Skin of body (tissue), 3 donors: ENCODE measurements at places on chromosomes 4 and X.

GRCh38 chrX:98194036-98194435 lies 1310.3 kb downstream of the RPA4 start:
- DNase-seq: no peak

GRCh38 chr4:189858435-189858834 lies 82.2 kb upstream of the FRG1 start:
- DNase-seq: no peak

- no peak for DNase-seq
Measured at GRCh38 chrX:134247492-134247891, 10.5 kb downstream of the CCDC160 start.

DNA sequence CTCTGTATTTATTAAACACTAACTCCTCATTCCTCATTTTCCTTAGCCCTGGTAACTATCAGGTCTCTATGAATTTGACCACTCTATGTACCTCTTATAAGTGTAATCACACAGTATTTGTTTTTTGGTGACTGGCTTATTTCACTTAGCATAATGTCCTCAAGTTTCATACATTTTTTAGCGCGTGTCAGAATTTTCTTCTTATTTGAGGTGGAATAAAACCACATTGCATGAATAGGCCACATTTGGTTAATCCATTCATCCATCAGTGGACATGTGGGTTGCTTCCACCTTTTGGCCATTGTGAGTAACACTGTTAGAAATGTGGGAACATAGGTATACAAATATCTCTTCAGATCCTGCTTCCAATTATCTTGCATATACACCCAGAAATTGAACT lies 341.2 kb upstream of the BOD1L1 start:
- DNase-seq: no peak

DNA sequence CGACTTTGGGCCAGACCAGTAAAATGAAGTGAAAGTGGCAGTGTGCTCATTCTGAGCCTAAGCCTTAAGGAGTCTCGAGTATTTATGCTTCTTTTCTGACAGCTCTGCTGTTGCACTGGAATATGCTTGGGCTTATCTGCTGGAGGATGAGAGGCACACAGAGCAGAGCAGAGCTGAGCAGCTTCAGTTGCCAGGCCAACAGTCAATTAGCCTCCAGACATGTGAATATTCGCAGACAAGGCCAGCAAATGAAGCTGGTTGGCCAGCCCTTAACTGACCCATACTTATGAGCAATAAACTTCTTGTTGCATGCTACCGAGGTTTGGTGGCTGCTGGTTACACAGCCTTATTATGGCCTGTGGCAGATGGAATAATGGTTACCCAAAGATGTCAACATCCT lies 203.0 kb upstream of the GEMIN8 start:
- DNase-seq: no peak

DNA sequence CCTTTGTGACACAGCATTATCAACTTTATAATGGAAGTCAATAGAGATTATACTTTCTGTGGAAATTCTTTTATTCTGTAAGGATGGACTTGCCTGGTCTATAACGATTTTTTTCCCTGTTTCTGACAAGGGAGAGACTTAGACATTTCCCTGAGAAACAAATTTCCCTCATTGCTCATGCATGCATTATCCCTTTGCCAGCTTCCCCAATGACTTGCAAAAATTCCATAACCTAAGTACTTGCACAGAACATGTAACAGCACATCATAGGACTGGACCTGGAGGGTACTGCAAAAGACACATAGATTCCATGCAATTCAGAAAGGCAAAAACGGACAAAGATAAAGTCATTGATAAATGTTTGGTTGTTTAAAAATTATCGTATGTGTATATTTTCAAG lies 166.7 kb downstream of the FHIP1A start:
- no peak for DNase-seq

DNA sequence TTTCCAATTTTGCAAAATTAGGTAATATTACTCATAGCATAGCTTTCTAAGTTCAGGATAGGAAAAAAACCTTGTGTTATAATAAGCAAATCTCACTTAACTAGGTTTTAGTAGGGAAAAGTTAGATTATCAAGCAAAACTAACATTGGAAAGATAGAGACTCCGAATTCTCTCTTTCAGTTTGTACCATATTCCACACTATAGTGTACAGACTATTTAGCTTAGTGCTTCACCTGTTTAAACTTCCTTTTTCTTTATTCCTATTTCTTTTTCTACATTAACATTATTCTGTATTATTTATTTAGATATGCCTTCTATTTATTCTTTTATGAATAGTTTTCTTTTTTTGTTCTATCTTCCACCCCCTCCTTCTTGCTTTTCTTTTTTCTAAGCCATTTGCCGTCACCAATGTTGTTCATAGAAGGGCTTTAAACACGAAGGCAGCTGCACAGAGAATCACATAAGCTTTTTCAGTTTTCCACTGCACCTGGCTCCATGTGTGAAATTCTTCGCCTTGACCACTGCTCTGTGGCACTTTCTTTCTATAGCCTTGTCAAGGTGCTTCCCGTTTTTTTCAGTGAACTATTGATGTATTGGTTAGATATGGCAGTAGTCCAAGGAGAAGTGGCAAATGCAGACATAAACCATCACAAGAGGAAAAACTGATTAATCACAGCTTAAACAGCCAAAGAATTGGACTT lies 8.5 kb downstream of the PCDH10 start:
- DNase-seq: no peak

DNA sequence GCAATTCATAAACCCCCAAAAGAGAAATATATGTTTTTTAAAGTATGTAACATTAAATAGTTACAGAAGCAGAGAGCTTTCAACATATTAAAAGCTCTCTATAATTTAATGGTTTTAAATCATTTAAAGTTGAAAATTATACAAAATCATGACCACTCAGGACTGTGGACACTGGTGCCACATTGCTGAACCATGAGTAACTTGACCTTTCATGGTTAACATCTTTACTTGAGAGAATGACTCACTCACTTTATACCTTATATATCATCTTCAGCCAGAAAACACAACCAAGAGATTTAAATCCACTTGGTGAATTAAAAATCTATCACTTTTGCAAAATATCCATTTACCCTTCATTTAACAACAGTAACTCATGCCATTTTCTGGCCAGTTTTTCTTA lies 584.3 kb upstream of the SMIM31 start:
- no peak for DNase-seq

DNA sequence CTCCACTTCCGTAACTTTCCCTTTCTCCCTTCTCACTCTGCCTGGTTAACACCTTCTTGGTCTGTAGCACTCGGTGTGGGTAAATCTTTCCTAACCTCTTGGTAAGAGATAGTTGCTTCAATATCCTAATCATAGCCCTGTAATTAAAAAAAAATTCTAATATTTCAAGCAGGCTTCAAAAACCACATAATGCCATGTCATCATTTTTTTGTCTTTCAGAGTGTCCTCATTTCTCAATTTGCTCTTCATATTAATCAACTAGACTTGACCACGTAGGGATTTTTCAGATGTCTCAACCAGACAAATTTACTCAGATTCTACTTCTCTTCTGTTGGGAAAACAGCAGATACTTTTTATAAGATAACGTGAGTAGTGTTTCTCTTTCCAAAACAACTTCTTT lies 91.0 kb downstream of the FREM3 start:
- no peak for DNase-seq

- no peak for DNase-seq
Measured at GRCh38 chr4:85372966-85373365, 102.0 kb upstream of the ARHGAP24 start.

GRCh38 chr4:4875147-4875546 lies 15.7 kb downstream of the MSX1 start:
- DNase-seq: no peak

DNA sequence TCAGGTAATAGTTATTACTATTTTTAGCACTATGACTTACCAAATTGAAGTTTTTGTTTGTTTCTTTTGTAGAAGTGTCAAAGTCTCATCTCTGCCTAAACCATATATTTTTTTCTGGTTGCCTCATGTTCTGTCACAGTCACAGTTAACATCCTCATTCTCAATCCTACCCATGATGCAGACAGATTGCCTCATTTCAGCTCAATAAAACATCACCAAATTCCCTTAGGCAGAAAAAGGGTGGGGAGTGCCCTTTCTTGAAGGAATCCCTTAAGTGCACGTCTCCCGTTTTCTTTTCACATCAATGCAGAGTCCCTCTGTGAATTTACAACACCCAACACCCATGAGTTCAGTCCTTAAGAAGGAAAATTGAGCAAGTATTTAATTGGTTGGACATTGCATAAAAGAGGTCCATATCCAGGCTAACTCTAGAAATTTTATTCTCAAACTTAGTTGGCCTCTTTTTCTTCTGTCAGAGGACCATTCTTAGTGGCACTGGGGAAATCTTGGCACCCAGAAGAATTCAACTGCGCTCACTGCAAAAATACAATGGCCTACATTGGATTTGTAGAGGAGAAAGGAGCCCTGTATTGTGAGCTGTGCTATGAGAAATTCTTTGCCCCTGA lies 103.7 kb upstream of the BMPR1B start:
- no peak for DNase-seq

GRCh38 chrX:76454456-76454927 lies 27.0 kb downstream of the MAGEE1 start:
- DNase-seq: no peak

DNA sequence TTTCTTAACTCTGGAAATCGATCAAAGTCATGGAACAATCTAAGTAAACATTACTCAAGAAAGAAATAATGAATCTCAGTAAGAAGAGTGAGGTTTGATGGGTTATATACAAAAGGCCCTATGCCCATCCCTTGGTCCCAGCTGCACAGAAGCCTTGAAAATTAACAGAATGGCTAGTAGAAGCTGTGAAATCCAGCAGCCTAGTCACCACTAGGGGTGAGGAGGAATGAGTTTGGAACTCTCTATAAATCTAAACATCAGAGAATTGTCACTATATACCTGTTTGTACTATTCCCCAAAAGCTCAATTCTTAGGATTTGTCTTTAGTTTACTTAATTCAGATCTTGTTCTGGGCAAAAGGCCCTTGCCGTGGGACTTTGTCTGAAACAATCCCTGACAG lies 313.9 kb upstream of the GRID2 start:
- no peak for DNase-seq

GRCh38 chrX:102515975-102516941 lies at the start of gene TMSB15A:
TMSB15A (minus strand) TSS chrX:102516739.
- DNase-seq: peak; percentile 58

DNA sequence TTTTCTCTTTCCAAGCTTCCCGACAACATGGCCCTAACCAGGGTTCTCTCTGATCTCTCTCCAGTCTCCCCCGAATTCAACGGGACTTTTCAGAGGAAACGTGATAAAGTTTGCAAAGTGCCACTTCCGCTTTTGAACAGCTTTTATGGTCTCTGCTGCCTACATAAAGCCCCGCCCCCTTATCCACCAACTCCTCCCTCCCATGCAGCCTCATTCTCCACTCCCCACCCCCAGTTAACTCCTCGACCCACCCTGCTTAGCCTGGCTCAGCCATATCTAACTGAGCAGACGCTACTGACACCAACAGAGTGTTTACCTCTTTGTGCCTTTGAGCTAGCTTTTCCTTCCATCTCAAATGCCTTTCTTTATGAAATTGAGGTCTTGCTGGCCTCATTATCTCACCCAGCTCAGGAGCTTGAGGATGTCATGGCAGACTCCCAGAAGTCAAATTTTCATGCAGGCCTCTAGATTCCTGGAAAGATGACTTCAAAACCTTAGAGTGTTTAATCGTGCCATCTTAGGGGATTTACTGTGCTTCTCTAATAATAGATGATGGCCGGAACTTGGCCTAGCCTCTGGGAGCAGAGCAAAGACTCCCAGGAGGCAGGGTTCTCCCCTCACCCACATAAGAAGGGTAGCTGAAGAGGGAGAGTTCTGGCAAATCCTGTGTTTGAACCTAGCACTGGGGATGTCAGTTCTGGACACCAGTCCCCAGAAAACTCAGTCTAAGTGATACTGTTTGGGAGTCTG lies 606.0 kb downstream of the BCOR start:
- no peak for DNase-seq

DNA sequence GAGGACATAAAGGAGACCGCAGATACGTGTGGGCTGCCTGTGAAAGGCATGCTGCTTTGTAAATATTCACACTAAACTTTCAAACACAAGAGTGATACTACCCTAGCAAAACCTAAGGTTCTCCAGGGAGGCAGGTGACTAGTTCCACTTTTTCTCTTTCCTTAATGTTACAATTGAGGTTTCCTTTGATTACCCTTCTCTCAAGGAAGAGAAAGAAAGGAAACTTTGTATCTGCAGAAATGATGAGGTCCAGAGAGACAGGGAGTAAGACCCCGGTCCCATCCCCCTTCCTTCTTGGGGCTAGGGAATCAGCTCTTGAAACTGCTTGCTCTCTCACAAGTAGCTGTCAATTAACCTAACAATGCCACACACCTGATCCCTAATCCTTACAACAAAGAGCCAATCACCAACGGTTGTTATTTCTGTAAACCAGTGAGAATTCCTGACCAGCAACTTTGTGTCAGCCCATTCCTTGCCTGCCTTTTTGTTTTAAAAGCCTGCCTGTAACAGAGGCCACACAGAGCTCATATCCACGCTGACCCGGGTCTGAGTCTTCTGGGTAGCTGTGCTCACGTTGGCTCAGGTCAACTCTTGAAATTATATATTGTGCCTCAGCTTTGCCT lies 754.8 kb upstream of the FRG1 start:
- DNase-seq: no peak

DNA sequence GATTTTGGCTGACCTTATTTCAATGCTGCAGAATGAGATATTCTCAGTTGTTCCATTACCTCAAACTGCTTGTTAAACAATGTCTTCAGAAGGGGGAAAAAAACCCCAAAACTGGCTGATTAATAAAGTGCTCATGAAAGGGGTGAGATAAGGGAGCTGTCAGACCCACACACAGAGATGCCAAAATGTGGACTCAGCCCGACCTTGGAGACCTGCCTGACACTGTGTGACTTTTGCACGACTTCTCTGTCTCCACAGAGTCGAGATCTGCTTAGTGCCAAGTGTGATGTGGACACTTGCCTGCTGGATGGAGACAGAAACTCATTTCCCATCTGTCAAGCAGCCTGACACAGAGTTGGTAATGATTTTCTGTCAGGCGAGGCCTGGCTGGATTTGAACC lies 31.5 kb downstream of the REELD1 start:
- DNase-seq: peak; percentile 81

DNA sequence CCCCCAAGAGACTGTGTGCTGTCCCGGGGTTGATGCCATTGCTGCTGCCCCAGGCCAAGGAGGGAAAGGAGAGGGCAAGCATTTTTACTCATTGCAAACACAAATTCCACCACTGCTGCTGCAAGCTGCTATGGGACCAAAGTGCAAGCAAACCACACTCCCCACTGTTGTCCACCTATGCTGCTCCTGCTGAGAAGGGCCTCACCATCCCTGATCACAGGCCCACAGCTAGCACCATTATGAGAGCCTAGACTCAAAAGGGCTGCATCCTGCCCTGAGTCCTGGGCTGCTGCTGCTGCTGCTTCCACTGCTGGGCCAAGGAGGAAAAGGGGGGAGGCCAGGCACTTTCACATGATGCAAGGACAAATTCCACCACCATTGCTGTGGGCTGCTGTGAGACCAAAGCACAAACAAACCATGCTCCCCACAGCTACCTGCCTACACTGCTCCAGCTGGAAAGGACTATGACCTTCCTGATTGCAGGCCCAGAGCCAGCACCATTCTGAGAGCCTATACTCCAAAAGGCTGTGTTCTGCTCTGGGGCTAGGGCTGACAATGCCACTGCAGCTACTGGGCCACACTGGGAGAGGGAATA lies 218.2 kb upstream of the ZCCHC13 start:
- no peak for DNase-seq
